ENCODE measurements at places on chromosomes 12 and 14.
A peak's percentile ranks its signal among the peaks of the same experiment; 100 is the strongest.

- DNase-seq = no peak
Observed at GRCh38 chr12:130945786-130946492, 7.8 kb upstream of the ADGRD1 start.

- DNase-seq = no peak
Observed at GRCh38 chr12:103517161-103517560, 21.4 kb upstream of the C12orf42 start.

DNA sequence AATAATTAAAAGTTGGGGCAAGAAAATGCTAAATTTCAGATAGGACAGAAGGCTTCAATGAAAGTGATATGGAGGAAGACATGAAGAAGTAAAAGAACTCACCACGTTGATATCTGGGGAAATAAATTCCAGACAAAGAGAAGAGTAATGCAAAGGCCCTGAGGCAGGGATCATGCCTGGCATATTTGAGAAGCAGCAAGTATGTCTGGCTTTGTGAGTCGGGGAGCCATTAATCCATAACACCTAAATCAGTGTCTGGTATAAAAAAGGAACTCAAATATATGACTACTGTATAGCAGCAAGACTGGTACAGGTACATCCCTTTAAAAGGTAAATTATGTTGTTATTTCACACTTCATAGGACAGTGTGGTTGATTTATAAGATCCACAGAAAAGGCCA is 16.4 kb downstream of the BAZ1A start:
- DNase-seq = no peak

DNA sequence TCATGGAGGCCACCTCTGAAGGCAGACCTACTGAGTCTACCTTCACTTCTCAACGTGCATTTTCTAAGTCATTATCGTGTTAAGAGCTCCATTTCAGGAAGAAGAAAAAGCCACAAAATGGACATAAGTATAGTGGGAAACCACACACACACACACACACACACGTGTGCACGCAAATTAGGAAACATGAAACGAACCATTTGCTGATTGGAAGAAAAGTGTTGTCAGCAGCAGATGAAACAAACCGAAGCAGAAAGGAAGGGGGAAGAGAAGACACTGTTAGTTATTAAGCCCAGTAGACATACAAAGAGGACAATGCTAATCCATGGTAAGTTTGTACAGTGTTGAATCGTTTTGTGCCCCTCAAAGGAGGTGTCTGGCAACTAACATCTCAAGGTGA is 9.9 kb upstream of the VPS33A start:
- DNase-seq = no peak

- DNase-seq = no peak
Observed at GRCh38 chr12:109861689-109862314, 18.5 kb downstream of the GLTP start.

- no peak for DNase-seq
Observed at GRCh38 chr12:90280564-90281058, 572.0 kb upstream of the ATP2B1 start.

- DNase-seq = peak; percentile 39
Observed at GRCh38 chr12:15788233-15789219, 662 bp downstream of the EPS8 start.

DNA sequence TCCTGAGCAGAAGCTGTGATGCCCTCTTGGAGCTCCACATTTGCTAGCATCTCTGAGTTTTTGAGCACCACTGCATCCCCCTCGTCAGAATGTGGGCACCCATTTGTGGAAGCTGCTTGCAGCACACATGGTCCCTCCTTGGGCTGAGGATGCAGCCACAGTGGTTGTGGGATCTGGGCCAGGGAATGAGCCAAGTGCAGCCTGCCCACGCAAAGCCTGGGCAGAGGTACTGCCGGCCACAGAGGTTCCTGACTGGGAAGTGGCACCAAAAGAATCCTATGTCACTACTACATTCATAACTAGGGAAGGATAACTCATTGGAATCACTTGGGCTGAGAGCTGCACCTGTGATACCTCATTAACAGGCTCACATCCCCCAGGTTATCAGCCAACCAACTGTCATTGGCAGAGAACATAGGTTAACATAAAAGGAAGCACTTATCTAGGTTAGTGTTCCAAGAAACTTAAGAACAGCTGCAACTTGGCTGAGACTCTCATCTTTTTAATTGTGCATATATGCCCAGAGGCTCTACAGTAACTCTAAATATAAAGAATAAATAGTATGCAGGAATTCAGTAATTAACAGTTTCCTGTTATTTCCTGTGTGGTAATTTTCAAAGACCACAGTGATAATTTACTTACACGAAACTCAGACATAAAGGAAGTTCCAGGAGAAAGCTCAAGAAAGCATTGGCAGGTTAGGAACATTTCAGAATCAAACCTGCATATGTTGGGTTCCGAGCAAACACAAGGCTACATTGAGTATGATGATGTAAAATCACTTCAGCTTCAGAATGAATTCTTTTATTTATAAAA is 145.3 kb downstream of the BCAT1 start:
- no peak for DNase-seq

DNA sequence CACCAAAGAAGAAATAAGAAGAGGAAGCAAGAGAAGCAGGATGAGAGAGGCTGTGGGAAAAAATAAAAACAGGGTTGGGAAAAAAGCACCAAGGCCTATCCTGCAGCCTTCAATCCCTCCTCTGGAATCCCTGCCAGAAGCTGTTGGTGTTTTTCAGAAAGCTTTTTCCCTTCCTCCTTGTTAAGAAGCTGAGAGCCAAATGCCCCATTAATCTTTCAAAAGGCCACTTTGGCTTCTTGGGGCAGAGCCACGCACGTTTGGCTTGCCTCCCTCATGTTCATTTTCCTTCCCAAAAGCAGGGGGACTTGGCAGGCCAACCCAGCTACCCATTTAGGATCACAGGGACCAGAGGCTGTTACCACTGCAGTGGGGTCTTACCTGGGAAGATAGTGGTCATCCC is 365.3 kb downstream of the NUAK1 start:
- no peak for DNase-seq
